ENCODE measurements at places on chromosomes 1 and 21.

DNA sequence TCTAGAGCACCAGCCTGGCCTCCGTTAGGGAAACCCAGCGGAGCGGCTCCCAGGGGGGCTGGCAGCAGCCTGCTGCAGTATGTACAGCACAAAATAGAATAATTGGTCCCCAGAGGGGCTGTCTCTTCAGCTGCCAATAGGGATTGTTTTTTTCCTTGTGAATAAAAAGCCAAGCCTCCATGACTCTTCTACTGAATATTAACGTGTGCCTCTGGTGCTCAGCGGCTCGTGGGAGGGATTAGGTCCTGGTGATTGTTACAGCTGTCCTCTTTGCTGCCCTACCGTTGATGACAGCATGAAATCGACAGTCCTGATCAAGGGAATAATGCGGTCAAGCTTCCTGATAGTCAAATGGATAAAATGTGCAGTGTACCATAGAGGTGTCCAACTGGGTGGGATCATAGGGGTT is 190.7 kb upstream of the RUNX1 start:
- no peak for DNase-seq

- DNase-seq: no peak
These were observed 1.6 kb upstream of the METTL25B start for GRCh38 chr1:156726549-156727226.

DNA sequence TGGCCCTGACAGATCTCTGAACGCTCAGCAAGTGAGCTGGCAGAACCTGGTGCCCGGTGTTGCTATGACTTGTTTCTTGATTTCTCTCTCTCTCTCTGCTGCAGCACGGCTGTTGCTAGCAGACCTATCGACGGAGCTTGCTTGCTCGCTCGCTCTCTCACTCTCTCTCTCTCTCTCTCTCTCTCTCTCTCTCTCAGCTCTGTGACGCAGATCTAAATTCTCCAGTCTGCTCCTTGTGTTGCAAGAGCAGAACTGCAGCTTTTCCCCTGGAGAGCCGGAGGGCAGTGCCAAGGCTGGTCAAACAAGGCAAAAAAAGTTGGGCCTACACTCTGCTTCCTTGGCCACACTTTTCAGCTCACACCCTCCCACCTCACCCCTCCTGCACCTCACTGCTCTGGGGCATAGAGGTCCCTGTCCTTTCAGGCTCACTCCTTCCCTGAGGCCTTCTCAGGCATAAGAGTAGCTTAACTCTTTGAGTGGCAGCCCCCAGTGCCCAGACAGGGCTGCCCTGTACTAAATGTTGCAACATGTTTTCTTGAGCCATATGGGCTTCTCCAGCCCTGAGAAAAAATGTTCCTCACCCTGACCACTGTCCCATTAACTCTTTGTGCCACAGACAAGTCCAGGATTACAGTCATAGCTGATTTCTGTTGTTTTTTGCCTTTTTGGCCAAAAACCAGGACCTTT is 72.2 kb downstream of the CD46 start:
- peak; percentile 28 for DNase-seq

DNA sequence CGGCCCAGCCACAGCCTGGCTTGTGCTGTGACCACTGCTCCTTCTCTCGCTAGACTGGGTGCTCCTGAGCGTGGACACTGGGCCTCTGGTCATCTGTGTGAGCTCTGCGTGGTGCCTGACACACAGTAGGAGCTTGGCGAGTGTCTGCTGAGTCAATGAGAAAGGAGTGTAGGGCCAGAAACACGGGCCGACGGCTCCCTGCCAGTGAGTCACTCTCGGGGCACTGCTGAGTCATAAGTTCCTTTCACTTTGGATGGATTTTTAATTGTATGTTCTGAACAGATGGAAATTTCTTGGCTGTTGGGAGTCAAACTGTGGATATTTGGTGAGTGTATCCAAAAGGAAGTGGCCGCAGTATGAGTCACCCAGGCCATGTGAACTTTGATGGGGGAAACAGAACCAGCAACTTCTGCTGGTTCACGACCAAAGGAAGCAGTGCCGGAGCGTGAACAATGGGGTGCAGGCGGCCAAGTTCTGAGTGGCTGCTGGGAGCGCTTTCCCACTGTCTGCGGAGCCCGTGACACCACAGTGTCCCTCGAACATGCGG is 41.0 kb upstream of the COL18A1 start:
- no peak for DNase-seq

DNA sequence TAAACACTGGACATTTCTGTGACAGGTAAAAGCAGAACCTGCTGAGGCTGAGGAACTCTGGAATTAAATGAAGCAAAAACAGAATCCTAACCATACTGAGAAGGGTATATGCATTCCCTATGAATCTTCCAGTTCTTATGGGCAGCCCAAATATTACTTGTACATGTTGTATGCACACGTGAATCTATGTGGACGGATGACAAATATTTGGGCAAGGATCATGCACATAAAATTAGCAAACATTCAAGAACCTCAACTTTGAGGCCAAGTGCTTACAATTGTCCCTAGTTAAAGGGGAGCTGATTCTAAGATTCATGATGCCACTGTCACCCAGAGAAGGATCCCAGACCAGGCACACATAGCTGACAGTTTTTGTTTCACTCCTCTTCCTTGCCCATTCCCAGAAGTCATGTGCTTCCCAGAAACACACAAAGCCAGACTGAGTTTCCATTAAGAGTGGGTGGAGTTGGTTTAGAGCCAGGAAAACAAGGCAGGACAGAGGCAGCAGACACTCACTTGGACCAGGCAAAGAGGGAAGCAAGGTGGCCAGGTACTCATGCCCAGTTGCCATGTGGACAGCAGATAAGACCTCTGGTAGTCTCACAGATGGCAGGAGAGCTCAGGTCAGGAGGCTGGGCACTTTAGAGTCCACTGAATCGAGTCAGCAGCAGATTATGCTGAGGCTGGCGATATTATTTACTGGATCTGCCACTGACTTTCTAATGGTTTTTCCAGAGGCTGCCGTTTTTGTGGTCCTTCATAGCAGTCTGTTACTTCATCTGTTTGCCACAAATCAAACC is 25.6 kb downstream of the AK2 start:
- no peak for DNase-seq

- DNase-seq: no peak
These were observed 6.7 kb downstream of the KIAA0040 start for GRCh38 chr1:175185903-175186302.

DNA sequence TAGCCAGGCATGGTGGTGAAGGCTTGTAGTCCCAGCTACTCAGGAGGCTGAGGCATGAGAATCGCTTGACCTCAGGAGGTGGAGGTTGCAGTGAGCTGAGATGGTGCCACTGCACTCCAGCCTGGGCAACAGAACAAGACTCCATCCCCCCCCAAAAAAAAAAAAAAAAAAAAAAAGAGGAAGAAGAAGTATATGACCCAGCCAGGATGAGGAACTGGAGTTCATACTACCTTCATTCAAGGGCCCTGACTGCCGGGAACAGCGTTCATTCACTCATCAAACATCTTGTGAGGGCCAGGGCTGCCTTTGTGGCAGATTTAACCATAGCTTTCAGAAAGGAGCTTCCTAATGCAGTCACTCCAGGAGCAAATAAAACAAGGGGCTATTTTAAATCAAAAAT is 127.6 kb downstream of the MRPS6 start:
- no peak for DNase-seq

DNA sequence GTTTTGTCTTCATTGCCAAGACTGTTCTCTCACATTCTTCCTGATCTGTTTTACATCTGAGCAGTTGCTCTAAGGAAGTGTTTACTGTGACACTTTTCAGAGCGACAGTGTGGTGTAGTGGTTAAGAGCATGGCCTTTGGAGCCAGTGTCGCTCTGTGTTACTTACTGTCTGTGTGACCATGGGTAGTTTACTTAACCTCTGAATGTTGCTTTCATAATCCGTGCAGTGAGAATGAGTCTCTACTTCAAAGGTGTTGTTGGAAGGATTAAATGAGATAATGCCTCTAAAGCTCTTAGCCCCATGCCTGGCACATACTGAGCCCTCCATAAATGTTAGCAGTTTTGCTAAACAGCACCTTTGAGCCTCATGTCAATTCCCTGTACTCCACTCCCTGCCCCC is 35.9 kb upstream of the ZFP69B start:
- DNase-seq: no peak

GRCh38 chr1:36137776-36138175 is 11.5 kb downstream of the TRAPPC3 start:
- DNase-seq: no peak

DNA sequence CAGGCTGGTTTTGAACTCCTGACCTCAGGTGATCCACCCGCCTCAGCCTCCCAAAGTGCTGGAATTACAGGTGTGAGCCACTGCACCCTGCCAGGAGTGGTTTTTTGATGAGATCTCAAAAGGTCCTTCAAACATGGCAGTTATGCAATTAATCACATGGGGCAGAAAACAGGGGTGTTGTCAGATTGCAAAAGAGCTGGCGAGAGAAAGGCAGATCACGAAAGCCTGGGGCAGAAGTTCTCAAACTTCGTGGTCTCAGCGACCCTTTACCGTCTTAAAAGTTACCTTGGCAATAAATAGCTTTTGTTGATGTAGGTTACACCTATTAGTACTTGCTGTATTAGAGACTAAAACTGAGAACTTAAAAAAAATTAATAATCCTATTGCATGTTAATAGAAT is 16.1 kb downstream of the CNR2 start:
- no peak for DNase-seq

GRCh38 chr21:45074818-45075595 is 627 bp downstream of the ADARB1 start:
- DNase-seq: peak; percentile 11

- DNase-seq: no peak
These were observed 18.6 kb upstream of the ANKRD45 start for GRCh38 chr1:173688300-173688699.

GRCh38 chr1:219372916-219373615 is 199.4 kb downstream of the LYPLAL1 start:
- DNase-seq: no peak

- no peak for DNase-seq
These were observed 17.6 kb downstream of the NADK start for GRCh38 chr1:1760715-1761114.

DNA sequence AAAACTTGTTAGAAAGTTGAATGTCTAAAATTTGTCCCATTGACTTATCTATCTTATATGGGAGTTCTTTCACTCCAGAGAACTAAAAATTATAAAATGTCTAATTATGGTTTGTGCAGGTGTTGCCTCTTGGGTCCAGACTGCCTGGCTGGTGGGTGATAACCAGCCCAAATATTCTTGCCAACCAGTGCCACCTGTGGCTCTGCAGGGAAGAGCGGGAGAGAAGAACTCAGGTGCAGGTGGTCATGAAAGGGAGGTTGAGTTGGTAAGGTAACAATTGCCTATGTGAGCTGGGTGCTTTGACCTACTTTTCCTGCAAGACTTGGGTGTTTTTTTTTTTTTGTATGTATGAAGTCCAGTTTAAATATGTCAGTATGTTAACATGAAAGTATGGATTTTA is 10.2 kb downstream of the RPS6KC1 start:
- no peak for DNase-seq

DNA sequence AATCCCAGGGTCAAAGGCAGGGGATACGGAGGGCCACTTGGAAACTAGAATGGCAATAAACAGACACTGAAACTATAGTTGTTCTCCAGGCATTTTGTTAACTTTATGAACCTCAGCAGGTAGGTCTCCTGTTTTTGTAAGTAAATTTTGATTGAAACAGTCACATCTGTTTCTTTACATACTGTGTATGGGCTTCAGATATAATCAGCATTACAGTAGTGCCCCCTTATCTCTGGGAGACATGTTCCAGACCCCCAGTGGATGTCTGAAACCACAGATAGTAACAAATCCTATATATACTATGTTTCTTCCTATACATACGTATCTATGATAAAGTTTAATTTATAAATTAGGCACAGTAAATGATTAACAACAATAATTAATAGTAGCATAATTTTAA is 11.5 kb downstream of the STIL start:
- no peak for DNase-seq

- no peak for DNase-seq
These were observed 49.2 kb upstream of the TEKT2 start for GRCh38 chr1:36034692-36035091.

GRCh38 chr1:230246551-230246950 is 179.5 kb downstream of the GALNT2 start:
- DNase-seq: no peak

GRCh38 chr1:152623203-152623844 is 421 bp upstream of the LCE3A start:
- DNase-seq: no peak

DNA sequence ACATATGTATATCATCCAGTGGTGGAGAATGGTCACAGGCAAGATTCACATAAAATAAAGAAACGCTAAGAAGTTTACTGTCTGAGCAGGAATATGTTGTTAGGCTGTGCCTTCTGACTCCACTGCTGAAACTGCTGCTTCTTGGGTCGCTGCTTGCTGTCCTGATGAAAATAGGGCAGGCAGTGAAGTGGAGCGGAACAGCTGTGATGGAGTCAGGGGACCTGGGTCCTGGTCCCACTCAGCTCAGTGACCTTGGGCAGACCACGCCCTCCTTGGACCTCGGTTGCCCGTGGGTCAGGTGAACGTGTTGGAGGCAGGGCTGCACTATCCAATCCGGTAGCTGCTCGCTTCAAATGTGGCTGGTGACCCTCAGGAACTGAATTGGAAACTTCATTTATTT is 33.4 kb upstream of the IFFO2 start:
- DNase-seq: no peak

DNA sequence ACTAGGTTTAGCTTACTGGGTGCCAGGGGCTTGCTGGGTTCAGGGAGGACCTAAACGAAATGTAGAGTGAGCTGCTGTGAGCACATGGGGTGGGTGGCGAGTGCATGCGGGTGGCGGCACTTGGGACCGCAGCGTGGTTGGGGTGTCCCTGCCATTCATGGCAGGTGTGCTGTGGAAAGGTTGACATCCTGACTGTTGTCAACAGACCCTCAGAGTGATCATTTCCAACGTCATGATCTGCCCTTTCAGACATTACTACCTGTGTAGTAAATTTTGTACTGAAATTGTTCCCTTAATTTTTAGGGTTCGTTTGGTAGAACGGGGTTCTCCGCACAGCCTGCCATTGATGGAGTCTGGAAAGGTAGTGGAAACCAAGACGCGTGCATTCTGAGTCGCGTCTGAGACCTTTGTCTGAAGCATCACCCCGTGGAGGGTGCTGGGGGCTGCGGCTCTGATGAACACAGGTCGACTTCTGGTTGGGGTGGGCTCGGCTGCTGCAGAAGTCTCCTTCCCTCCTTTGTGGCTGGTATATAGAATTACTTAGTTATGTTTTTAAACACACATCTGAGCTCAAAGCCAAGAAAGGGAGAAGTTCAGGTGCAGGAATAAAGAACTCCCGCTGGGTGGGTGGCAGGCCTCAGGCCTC is 43.3 kb downstream of the S100B start:
- no peak for DNase-seq

GRCh38 chr1:240987928-240988327 is 369.1 kb downstream of the RGS7 start:
- no peak for DNase-seq

GRCh38 chr1:16721871-16722641 is 18.3 kb upstream of the RNU1-4 start:
- DNase-seq: no peak

DNA sequence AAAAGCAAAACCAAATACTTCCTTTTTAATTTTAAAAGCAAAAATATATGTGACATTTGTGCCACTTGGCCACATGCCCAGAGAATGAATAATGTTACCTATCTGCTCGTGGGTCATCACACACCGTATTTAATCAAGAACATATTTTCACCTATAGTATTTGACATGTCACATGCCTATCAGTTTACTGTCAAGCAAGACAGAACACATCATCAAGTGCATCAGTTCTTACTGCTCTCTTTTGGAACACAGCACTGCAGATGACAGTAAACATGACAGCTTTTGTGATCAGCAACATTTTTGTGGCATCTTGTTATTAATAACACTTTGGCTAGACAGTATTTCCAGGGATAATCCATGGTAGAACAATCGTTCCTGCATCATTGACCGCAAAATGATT is 134.4 kb downstream of the LRRC7 start:
- no peak for DNase-seq

- no peak for DNase-seq
These were observed 5.7 kb downstream of the FBLIM1 start for GRCh38 chr1:15764269-15764764.

Data from activated naive CD4-positive, alpha-beta T cell (primary cell).